ENCODE measurements at places on chromosomes 7 and 10.
A peak's percentile ranks its signal among the peaks of the same experiment; 100 is the strongest.

GRCh38 chr10:108421266-108421665 is 1256.8 kb upstream of the SORCS1 start:
- DNase-seq, result no peak

- no peak for DNase-seq
These were observed 321.2 kb downstream of the ZNF479 start for GRCh38 chr7:56811081-56811480.

DNA sequence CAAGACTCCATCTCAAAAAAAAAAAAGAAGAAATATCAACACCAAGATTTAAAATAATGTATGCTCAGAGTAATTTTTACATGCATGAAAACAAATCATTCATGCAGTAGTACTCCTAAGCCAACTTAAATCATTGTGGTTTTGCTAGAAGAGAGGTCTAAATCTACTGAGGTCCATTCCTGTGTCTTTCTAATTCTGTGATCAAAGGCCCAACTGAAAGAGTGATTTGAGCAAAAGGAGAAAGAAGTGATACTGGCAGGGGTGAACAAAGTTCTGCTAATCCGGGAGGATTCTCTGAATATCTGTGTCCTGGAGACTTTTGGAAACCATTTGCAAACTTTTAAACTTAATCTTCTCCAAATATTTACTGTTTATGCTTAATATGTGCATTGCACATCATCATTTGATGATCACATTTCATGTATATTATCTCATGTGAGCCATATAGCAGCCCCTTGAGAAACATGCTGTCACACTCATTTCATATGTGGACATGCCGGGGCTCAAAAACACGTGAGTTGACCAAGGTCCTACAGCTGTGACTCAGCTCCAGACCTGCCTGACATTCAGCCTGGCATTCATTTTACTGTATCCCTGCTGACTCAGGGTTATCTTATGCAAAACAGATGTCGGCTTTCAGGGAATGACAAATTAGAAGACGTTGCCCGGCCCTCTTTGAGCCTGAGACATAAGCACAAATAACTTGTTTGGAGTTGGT is 76.4 kb downstream of the FAM107B start:
- DNase-seq, result no peak

DNA sequence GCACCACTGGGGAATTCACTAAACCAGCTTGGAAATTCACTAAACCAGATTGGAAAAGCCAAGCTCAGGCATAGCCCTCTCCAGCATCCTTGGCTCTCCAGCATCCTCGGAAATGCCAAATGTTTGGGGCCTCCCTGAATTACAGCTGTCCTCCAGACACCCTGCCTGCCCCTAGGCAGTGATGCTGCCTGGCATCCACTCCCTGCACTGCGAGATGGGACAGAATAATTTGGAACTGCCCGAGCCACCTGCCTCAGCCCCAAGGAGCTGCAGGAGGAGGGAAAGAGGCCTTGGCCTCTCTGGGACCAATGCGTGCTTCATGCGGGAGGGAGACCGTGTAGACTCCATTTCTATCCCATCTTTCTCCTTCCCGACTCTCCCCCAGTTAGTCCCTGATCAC is 64.3 kb downstream of the INSIG1 start:
- no peak for DNase-seq

DNA sequence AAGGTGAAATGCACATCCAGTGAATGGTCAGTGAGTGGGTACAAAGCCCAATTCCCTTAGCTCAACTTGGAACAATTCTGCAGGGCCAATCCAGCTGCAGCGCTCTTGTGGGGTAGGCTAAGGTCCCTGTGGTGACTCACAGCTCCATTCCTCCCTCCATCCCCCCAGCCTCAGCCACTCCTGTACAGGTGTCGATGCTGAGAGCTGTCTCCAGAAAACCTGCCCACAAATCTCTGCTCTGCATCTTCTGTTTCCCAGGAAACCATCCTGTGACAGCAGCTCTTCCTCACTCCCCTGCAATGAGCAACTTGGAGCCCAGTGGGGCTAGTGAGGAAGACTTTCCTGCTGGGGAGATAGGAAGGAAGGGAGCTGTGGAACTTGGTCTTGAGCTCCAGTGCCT is 244.7 kb upstream of the GPR26 start:
- DNase-seq, result no peak

GRCh38 chr7:78912781-78913180 is 540.7 kb downstream of the MAGI2 start:
- DNase-seq, result no peak

DNA sequence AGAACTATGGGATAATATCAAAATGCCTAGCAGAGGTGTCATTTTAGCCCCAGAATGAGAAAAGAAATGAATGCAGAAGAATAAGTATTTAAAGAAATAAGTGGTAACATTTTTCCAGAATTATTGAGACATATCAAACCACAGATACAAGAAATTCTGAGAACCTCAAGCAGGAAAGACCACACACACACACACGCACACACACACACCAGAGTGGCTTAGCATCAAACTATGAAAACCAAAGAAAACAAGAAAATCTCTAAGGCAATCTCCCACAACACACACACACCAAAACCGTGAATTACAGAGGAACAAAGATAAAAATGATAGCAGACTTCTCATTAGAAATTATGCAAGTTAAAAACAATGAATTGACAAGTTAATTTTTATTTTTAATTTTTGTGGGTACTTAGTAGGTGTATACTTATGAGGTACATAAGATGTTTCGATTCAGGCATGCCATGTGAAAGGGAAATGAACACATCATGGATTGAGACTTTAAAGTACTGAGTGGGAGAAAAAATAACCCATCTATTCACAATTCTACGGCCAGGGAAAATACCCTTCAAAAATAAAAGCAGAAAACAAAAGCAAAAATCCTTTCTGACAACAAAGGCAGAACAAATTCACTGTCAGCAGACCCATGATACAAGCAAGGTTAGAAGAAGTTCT is 14.6 kb downstream of the PPIF start:
- no peak for DNase-seq

- DNase-seq, result no peak
These were observed 51.8 kb downstream of the LRMDA start for GRCh38 chr10:75483188-75483587.

DNA sequence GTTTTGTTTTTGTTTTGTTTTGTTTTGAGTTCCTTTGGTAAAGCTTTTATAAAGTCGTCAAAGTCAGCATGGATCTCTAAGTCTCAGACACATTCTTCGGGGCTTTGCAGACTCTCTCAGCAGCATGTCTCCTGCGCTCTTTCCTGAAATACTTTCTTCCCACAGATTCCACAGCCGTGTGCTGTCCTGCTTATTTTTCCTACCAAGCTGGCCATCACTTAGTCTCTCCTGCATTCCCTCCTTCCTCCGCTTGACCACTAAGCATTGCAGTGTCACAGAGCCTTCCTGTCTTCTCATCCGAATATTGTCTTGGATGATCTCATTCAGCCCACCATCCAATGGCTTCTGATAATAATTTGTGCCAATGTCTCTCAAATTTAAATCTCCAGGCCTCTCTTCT is 434.3 kb upstream of the C7orf33 start:
- DNase-seq, result no peak

- no peak for DNase-seq
These were observed 578.8 kb upstream of the PFKP start for GRCh38 chr10:2488446-2489005.

DNA sequence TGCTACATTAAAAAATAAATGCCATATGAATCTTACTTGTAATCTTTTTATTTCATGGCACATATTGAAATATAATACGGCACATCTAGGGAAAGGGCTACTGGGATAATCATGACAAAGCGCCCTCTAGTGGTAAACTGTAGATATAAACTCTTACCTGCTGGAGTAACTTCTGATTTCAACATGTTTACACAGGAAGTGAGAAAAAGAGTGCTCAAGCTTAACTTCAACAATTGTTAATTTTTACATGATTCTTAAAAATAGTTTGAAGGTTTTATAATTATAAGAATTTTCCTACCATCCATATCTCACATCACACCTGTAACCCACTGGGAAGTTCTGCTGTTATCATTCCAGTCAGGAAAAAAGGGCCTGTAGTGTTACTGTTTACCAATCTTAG is 2.0 kb upstream of the HEPACAM2 start:
- DNase-seq, result peak; percentile 17

- DNase-seq, result no peak
These were observed 24.3 kb downstream of the SEM1 start for GRCh38 chr7:96685353-96685752.

- no peak for DNase-seq
These were observed 21.3 kb upstream of the CLDN4 start for GRCh38 chr7:73809467-73809951.

- DNase-seq, result no peak
These were observed 133.8 kb upstream of the UNC5B start for GRCh38 chr10:71078454-71079145.

GRCh38 chr7:36036590-36036989 is 116.5 kb upstream of the EEPD1 start:
- DNase-seq, result no peak

DNA sequence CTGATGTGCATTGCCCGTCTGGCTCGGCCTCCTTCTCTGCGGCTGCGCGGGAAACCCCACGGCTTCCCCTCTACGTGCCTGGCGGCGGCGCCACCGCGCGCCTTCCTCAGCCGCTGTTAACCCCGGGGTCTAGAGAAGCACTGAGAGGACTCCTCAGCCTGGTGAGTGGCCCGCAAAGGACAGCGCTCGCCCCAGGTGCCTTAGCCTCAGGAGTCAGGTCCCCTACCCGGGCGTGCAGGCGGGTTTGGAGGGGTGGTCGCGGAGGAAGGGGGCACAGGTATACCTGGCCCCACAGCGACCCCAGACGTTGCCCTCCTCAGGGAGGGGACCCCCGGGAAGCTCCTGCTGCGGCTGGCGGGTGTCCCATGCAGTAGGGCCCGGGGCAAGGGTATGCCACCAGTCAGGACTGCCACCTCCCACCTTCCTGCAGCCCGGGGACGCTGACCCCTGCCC is 51.0 kb downstream of the ARL5B start:
- DNase-seq, result no peak

DNA sequence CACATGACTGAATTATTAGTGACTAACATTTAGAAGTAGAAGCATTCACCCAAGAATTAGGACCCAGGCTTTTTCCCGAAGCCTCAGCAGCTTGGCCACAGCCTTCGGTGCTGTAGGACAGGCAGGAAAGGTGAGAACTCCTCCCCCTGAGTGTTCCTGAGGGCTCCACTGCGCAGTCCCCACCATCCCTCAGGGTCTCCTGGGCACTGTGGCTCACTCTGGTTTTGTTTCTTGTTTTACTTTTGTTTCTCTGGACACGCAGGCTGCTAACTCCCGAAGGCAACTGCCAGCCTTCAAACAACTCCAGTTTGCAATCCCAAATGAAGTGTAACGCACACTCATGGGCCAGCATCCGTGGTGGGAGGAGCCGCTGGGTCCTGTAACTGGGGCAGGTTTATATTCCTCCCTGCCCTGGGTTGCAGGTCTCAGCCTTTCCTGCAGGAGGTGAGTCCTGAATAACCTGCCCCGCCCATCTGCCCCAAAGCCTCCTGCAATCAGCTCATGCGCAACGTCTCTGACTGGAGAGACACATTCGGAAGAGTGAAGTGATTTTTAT is 492.9 kb downstream of the PTPRN2 start:
- no peak for DNase-seq

- DNase-seq, result no peak
These were observed 1.8 kb downstream of the GDI2 start for GRCh38 chr10:5811387-5811821.
